Lung (tissue), 17 donors: ENCODE measurements at places on chromosomes 12 and 14. TPM values are rescaled to one million over a fixed set of nuclear protein-coding genes. Genes with fewer than 3 reads are reported as not detected.

GLIPR1L2 gene
- total RNA-seq: 0.98 TPM

PCK2 gene
- total RNA-seq: 8.9 TPM

P2RX7 gene
- 5.3 TPM for total RNA-seq

PLXNC1 gene
- total RNA-seq: 70.0 TPM

PSMA6 gene
- 217 TPM for total RNA-seq

CHST11 gene
- total RNA-seq: 63.2 TPM

SLC6A15 gene
- total RNA-seq: 0.34 TPM

REP15 gene
- 0.63 TPM for total RNA-seq

MYO1H gene
- not detected for total RNA-seq

PLEKHD1 gene
- total RNA-seq: 0.83 TPM

LTBR gene
- 134 TPM for total RNA-seq

DCD gene
- not detected for total RNA-seq

CD4 gene
- total RNA-seq: 60.6 TPM

OTOGL gene
- 0.71 TPM for total RNA-seq

CMTM5 gene
- 2.0 TPM for total RNA-seq

ANO2 gene
- total RNA-seq: 5.9 TPM

CIT gene
- 22.1 TPM for total RNA-seq

IL22 gene
- not detected for total RNA-seq

AKAP3 gene
- 2.4 TPM for total RNA-seq

HEATR5A gene
- 54.0 TPM for total RNA-seq

FLRT2 gene
- total RNA-seq: 53.7 TPM

CCDC175 gene
- 0.94 TPM for total RNA-seq

SYNE3 gene
- total RNA-seq: 30.5 TPM

TMEM19 gene
- 13.1 TPM for total RNA-seq

C12orf50 gene
- 0.12 TPM for total RNA-seq

RAD51AP1 gene
- 4.0 TPM for total RNA-seq

NEUROD4 gene
- not detected for total RNA-seq

HSPA2 gene
- 11.5 TPM for total RNA-seq

HOXC13 gene
- total RNA-seq: not detected
